Caudate nucleus (tissue), 63 donors: ENCODE measurements at places on chromosomes 7 and 10.

GRCh38 chr7:150734254-150734653 is 3.0 kb upstream of the GIMAP5 start:
- DNase-seq, result no peak

- peak; percentile 55 for DNase-seq
These were observed at the start of gene AKR1E2 for GRCh38 chr10:4825868-4826791. TSS of gene AKR1E2 (plus strand) at chr10:4826207. CDS start at chr10:4826325, 118 bp downstream.

DNA sequence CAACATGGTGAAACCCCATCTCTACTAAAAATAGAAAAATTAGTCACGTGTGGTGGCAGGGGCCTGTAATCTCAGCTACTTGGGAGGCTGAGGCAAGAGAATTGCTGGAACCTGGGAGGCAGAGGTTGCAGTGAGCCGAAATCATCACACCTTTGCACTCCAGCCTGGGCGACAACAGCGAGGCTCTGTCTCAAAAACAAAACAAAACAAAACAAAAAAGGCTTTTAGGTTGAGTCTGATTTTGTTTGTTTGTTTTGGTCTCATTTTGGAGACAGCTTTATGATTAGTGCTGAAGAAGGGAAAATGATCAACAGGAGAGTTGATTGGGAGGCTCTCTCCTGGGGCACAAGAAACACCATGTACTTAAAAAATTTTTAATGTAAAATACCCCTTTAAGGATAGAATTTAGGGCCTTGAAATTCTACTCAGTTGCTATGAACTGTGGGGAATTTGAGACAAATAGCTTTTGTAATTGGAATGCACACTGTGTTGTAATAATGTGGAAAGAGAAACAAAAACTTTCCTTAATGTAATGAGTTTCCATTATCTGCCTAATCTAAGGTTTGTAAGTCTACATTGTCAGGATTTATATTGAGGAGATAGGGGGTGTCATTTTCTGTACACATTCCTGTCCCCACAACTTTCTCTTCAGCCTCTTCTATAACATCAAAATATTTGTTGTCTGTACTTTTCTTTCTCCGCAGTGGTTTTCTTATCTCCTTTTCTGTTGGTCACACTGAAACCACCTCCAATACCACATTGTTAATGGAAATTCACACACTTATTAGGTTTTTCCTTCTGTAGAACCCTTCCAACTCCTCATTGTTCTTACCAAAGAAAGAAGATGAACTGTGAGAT is 41.3 kb downstream of the ARID5B start:
- no peak for DNase-seq

- DNase-seq, result no peak
These were observed 1.4 kb downstream of the OTUD1 start for GRCh38 chr10:23439961-23440889.

DNA sequence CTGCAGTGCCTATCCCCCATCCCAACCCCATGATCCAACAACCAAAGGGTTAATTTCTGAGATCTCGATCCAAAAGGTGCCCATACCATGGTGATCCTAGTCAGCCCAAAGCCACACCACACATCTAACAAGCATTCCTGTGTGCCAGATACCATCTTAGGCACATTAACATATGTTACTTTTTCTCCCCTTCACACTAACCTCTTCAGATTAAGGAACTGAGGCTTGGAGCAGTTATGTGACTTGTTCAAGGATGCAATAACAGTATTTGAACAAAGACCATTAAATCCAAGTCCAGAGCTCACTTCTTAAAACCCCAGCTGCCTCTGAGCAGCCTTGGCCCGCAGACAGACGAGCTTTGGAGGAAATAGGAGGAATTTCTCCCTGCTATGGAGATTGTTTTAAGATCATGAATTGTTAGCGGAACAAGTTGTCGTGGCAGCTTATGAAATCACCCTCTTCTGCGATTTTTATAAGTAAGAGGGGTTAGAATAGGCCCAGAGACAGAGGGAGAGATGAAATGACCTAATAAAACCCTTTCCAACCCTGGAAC is 327.2 kb downstream of the KCNMA1 start:
- no peak for DNase-seq

DNA sequence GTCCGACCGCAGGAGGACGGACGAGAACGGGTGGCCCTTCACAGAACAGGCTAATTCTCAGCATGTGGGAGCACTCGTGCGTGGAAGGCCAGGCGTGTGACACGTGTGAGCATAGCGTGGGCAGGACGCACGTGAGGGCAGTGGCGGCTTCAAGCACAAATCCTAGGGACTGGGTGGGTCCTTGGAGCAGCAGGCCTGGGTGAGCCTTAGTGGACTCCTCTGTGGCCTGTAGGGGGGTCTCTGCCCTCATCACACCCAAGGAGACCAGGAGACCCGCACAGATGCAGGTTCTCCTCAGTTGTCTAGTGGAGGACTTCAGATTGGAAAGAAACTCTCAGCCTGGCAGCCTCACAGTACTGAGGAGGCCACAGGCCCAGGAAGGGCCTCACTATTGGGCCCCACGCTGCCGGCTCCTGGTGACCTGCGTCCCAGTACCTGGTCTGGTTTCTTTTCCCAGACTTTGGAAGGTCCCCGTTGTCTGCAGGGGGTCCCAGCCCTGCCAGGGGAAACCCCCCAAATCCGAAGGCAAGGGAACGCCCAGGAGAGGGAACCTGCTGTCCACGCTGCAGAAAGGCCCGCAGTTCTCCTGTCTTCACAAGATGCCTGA is 49.1 kb upstream of the FAM20C start:
- no peak for DNase-seq

GRCh38 chr10:44320756-44321155 is 64.1 kb downstream of the CXCL12 start:
- DNase-seq, result no peak

DNA sequence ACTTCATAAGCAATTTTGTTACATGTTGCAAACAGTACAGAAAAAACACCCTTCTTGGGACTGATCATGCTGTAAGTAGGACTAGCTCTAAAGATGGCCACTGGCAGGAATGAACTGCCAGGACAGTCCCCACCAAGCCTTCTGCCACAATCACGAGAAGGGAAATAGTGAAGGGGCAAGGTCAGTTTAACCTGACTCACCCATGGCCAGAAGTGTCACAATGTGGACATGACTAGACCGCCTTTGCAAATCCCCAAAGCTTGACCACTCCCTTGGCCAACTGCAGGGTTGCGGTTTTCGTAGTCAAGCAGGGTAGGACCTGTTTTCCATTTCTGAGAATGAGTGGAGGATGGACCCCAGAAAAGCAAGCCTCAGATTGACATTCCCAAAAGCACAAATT is 19.4 kb upstream of the FRAT2 start:
- DNase-seq, result no peak

- no peak for DNase-seq
These were observed 29.0 kb downstream of the AGAP3 start for GRCh38 chr7:151115121-151115835.

- no peak for DNase-seq
These were observed 136.3 kb downstream of the SORCS1 start for GRCh38 chr10:107028236-107028635.

- DNase-seq, result no peak
These were observed 202.1 kb upstream of the SLC26A5 start for GRCh38 chr7:103648135-103648534.

GRCh38 chr10:8278099-8278498 is 223.6 kb downstream of the GATA3 start:
- DNase-seq, result no peak

GRCh38 chr7:90654718-90655427 is 58.8 kb downstream of the CDK14 start:
- no peak for DNase-seq

DNA sequence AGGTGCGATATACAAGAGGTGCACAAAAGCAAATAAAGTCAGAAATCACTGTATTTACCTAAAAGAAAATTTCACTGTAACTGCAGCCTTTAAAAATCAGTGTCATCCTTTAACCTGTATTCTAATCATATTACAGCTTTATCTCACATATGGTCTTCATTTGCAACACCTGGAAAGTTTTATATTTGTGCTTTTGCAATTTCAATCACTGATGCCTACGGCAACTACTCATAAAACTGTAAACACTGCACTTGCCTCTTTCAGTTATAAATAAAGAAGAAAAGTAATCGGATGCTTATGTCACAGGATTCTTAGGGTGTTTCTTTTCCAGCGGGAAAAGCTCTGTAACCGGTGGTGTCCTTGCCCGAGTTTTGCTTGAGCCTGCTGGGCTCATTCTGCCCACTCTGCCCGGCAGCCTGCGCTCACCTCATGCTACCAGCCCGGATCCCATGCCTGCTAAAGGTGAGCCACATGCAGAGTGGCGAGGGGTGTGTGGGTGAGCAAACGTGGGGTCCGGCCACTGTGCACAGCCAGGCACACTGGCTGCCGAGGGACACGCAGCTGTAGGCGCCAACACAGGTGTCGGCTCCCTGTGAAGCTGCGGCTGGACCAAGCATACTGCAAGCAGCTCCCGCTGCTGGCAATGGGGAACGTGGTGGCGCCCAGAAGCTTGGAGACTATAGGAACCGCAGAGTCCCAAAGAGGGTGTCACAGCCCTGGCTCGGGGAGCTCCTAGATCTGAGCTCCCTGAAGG is 56.3 kb upstream of the ABCB5 start:
- DNase-seq, result no peak
